Stimulated activated CD8-positive, alpha-beta memory T cell treated with anti-CD3 and anti-CD28 coated beads, Interleukin-15, amount 100 ng/mL, for 48 hours (primary cell): ENCODE measurements at places on chromosomes 7 and 10.

GRCh38 chr7:150983893-150984368 is 5.8 kb upstream of the KCNH2 start:
- DNase-seq, result no peak

- DNase-seq, result no peak
Observed at GRCh38 chr7:71912476-71912875, 499.7 kb downstream of the CALN1 start.

- DNase-seq, result no peak
Observed at GRCh38 chr10:115093776-115094408, 727 bp downstream of the ATRNL1 start.

- no peak for DNase-seq
Observed at GRCh38 chr10:34804306-34804705, 10.8 kb downstream of the PARD3 start.

- no peak for DNase-seq
Observed at GRCh38 chr7:33395340-33395739, 266.0 kb downstream of the BBS9 start.
